ENCODE measurements at places on chromosomes 12 and 14.

GRCh38 chr12:29008786-29009185, 140.3 kb upstream of the FAR2 start:
- no peak for DNase-seq

DNA sequence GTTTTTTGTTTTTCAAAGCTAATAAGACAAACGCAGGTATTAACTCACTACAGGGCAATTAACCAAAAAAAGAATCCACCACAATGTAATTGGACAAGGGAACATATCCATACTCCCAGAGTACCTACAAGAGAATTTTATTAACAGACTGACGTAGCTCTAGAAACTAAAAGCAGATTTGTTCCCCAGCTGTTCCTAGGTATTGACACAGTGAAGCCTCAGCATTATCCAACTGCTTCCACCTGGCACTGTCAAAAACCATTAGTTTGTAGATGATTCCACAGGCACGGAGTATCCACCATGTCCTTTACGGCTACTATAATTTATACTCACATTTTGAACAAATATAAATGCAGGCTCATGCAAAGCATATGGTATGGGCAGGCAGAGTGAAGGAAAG, 22.3 kb downstream of the PPM1H start:
- no peak for DNase-seq

DNA sequence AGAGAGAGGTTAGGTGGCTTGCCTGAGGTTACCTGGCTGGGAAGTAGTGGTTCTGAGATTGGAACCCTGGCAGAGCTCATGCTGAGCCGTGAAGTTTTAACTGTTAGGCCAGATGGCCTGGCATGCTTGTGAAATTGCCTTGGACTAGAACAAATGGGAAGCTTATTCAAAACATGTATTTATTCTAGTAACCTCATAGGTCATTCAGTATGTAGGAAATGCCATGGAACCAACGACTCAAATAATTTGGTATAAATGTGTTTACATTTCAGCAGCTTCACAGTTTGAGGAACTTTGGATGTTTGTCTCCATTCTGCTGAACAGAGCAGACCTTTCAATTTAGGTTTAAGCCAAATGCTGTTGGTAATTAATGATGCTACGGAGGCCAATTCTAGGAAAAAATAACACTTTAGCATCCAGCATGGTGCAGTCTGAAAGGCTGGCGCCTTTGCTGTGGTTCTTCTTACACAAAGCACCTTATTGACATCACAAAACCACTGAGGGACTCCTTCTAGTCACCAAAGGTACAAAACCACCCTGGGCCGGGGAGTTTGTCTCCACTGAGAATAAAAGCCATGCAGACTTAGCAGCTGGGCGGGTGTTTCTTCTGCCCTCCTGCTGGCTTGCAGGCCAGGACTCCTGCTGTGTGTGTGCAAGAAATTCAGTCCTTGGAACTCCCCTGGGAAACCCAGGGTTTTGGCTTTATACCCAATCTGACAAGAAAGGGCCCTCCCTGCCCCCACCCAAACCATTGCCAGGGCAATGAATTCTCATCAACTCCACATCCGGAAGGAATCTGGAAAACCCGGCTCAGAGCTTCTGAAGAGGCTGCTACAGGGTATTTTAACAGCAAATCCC, 64.2 kb downstream of the ELK3 start:
- no peak for DNase-seq

DNA sequence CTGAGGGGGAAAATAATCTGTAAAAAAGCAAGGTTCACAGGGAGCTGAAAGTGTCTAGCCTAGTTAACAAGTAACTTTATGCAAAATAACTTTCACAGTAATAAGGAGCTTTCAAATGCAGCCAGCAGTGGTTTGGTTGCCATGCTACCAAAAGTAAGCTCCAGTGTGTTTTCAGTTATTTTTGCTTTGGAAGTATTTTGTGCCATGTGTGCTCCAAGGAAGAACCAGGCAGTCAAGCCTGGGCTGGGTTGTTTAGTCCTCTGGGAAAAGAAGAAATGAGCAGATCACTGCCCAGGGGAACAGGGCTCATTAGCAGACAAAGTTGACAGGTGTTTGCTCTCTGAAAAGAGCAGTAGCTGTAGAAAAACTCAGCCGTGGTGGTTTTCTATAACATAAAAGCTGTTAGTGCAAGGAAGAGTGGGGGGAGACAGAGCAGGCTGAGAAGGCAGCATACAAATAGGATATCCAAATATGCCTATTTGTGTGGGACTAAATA, 92.8 kb upstream of the TMTC2 start:
- DNase-seq, result no peak

All from CMK (cell line).